Thoracic aorta (tissue), 2 donors: ENCODE measurements at places on chromosomes 1 and 21. TPM values are rescaled to one million over a fixed set of nuclear protein-coding genes. Genes with fewer than 3 reads are reported as not detected.

DNA sequence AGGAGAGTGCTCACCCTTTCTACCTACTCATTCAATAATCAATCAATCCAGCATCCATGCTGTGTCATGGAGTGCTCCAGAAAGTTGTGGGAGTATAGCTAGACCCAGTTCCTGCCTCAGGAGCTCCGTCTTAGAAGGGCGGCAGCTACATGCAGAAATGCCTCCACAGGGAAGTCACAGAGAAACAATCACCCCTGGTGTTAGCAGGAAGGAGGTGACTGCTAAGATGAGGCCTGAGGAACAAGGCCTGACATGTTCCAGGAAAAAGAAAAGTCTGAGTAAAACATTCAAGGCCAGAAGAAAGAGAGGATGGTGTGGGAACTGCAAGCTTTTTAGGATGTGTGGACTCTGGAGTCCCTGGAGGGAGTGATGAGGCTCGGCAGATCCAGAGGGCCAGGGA, 142.5 kb upstream of the MAGI3 start:
- no peak overlapping the region for H3K4me3 ChIP-seq
- H3K27me3 ChIP-seq = no peaks in the 10 kb centered on the region
- no peaks in the 10 kb centered on the region for H3K36me3 ChIP-seq
- DNase-seq = no peak
- no peak overlapping the region for H3K27ac ChIP-seq
- no peaks in the 10 kb centered on the region for H3K4me1 ChIP-seq

- no peak overlapping the region for H3K27ac ChIP-seq
- no peak for DNase-seq
- H3K4me3 ChIP-seq = no peak overlapping the region
- H3K36me3 ChIP-seq = no peaks in the 10 kb centered on the region
- no peaks in the 10 kb centered on the region for H3K4me1 ChIP-seq
These were observed 122.4 kb downstream of the LMX1A start for GRCh38 chr1:165234149-165234548.

- H3K27me3 ChIP-seq = no peaks in the 10 kb centered on the region
- no peak overlapping the region for H3K27ac ChIP-seq
- H3K4me1 ChIP-seq = peaks cover 11% of the 10 kb centered on the region
- H3K4me3 ChIP-seq = no peak overlapping the region
These were observed 20.7 kb downstream of the CTNNBIP1 start for GRCh38 chr1:9889411-9889810.

- H3K36me3 ChIP-seq = no peaks in the 10 kb centered on the region
- DNase-seq = no peak
- H3K4me3 ChIP-seq = no peak overlapping the region
- no peak overlapping the region for H3K27ac ChIP-seq
These were observed 13.5 kb upstream of the FOXJ3 start for GRCh38 chr1:42348498-42348897.

- H3K27ac ChIP-seq = peak overlapping the region; percentile 76
- H3K4me1 ChIP-seq = peaks cover 38% of the 10 kb centered on the region
- no peaks in the 10 kb centered on the region for H3K27me3 ChIP-seq
These were observed 34.0 kb downstream of the EPRS1 start for GRCh38 chr1:220012259-220012658.

GRCh38 chr1:40344597-40344996, 27.5 kb upstream of the COL9A2 start:
- H3K4me1 ChIP-seq = no peaks in the 10 kb centered on the region
- DNase-seq = peak; percentile 9
- H3K4me3 ChIP-seq = peak overlapping the region; percentile 31
- H3K27me3 ChIP-seq = no peaks in the 10 kb centered on the region

DNA sequence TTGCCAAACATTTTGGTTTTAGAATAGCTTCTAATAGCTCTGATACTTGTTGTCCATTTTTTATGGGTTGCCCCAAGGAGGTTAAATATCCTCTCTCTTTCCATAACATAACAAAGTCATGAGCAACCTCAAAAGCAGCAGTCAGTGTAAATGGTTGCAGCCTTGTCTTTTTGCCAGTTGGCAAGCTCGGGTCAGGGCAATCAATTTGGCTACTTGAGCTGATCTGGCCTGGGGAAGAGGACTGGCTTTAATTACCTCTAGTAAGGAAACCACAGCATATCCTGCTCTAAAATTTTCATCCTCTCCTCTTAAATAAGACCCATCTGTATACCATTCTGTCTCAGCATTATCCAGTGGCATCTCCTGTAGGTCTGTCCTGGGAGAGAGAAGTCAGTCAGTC, 21.2 kb upstream of the FMO4 start:
- no peak for DNase-seq
- no peaks in the 10 kb centered on the region for H3K27me3 ChIP-seq
- H3K36me3 ChIP-seq = no peaks in the 10 kb centered on the region

DNA sequence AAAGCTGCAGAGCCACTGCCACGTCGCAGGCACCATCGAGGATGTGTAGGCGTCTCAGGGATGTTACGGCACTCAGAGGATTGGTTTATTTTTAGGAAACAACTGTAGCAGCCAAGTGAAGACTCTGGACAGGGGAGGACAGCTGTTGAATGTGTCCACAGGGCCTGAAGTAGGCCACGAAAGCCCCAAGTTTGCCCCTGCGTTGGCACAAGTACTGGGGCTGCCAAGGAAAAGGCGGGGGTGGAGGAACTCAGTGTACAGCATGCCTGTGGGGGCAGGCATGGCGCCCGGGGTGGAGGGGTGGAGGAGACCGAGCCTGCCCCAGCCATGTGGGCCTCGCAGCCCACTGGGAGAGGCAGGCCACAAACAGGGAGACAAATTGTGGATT, 89.7 kb downstream of the ADARB1 start:
- H3K27me3 ChIP-seq = no peaks in the 10 kb centered on the region
- DNase-seq = no peak
- peak overlapping the region; percentile 17 for H3K27ac ChIP-seq
- H3K4me1 ChIP-seq = peaks cover 54% of the 10 kb centered on the region

GRCh38 chr21:8998946-8999681, 1522.3 kb upstream of the TPTE start:
- no peak overlapping the region for H3K4me3 ChIP-seq
- DNase-seq = no peak
- no peaks in the 10 kb centered on the region for H3K27me3 ChIP-seq
- no peaks in the 10 kb centered on the region for H3K36me3 ChIP-seq
- no peaks in the 10 kb centered on the region for H3K4me1 ChIP-seq

GRCh38 chr1:42533101-42533863, 70.2 kb downstream of the CCDC30 start:
- no peak overlapping the region for H3K27ac ChIP-seq
- H3K36me3 ChIP-seq = no peaks in the 10 kb centered on the region
- H3K4me1 ChIP-seq = no peaks in the 10 kb centered on the region
- DNase-seq = no peak
- no peaks in the 10 kb centered on the region for H3K27me3 ChIP-seq

DNA sequence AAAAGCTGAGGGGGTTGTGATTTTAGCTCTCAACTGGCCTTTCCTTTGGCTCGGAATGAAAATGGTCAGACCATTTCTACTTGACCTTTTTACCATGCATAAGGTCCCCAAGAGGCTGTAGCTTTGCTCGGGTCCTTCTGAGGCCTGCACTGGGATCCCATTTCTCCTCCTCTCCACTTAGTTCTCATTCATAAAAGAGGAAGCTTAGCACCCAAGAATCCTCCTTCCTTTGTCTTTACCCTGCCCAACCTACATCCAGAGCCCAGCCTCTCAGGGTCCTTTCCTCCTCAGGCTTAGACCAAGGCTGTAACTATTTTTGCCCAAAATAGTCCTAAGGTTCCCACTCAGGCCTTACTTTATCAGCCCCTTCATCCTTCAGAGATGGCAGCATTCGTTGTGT, 6.0 kb upstream of the SLC27A3 start:
- peaks cover 21% of the 10 kb centered on the region for H3K4me1 ChIP-seq
- H3K36me3 ChIP-seq = peaks cover 62% of the 10 kb centered on the region
- no peak for DNase-seq
- H3K4me3 ChIP-seq = no peak overlapping the region
- peak overlapping the region; percentile 34 for H3K27ac ChIP-seq
- H3K27me3 ChIP-seq = no peaks in the 10 kb centered on the region

- DNase-seq = no peak
- no peak overlapping the region for H3K27ac ChIP-seq
- H3K36me3 ChIP-seq = no peaks in the 10 kb centered on the region
These were observed 8.5 kb downstream of the AKT3 start for GRCh38 chr1:243841507-243841906.

DNA sequence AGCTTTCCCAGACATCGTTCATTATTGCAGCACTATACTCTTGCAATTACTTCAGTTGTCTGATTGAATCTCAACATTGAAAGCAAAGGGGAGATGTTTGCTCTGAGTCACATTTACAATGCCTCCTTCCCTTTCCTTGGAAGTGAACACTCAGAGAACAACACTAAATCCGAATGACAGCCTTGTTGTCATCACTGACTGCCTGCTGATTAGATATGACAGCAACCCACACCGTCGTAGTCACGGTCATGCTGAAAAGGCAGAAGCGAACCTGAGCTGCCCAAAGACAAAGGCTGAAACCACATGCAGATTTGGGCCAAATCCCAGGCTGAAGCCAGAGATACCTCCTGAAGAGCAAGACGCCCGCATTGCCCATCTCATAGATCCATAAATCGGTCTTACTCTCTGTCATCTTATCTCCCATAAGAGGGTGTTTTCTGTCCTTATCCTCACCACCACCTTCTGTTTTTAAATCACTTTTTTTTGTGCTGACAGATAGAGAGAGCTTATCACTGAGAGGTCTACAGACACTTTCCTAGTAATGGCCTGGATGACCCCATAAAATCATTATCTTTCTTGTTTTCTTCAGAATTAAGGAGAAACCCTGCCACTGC, 47.5 kb downstream of the TMCO4 start:
- H3K27me3 ChIP-seq = no peaks in the 10 kb centered on the region
- peaks cover 30% of the 10 kb centered on the region for H3K4me1 ChIP-seq
- no peak for DNase-seq
- H3K4me3 ChIP-seq = no peak overlapping the region
- no peak overlapping the region for H3K27ac ChIP-seq

DNA sequence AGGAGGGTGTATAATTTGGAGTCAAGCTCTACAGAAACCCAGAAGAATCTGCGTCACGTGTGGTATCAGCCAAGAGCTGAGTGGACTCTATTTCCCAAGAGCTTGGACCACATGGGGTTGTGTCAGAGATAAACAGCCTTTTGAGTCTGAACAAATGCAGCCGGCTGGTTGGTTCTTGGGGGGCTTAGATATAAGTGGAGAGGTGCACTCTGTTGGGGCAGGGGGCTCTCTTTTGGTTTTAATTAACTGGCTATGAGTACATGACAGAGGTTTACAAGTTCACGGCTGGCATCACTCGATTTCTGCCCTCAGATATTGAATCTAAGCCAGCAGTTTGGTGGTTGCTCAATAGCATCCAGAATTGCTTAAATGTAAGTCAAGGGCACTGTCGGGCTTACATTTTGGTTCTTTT, 501 bp upstream of the MRAP start:
- no peaks in the 10 kb centered on the region for H3K4me1 ChIP-seq
- DNase-seq = no peak
- H3K4me3 ChIP-seq = no peak overlapping the region
- no peaks in the 10 kb centered on the region for H3K27me3 ChIP-seq
- H3K36me3 ChIP-seq = peaks cover 6% of the 10 kb centered on the region
- H3K27ac ChIP-seq = no peak overlapping the region

- peak overlapping the region; percentile 14 for H3K4me3 ChIP-seq
- H3K27me3 ChIP-seq = no peaks in the 10 kb centered on the region
- DNase-seq = no peak
- no peaks in the 10 kb centered on the region for H3K36me3 ChIP-seq
- peak overlapping the region; percentile 78 for H3K27ac ChIP-seq
These were observed 13.5 kb downstream of the COL18A1 start for GRCh38 chr21:45418301-45419071.

GRCh38 chr1:87972811-87973210, 644.1 kb downstream of the LMO4 start:
- H3K4me1 ChIP-seq = peaks cover 3% of the 10 kb centered on the region
- H3K27ac ChIP-seq = no peak overlapping the region
- no peaks in the 10 kb centered on the region for H3K36me3 ChIP-seq
- H3K4me3 ChIP-seq = no peak overlapping the region
- no peak for DNase-seq

- no peak overlapping the region for H3K27ac ChIP-seq
- DNase-seq = no peak
- no peaks in the 10 kb centered on the region for H3K36me3 ChIP-seq
- H3K27me3 ChIP-seq = no peaks in the 10 kb centered on the region
- H3K4me1 ChIP-seq = no peaks in the 10 kb centered on the region
These were observed 234.1 kb downstream of the ADGRL2 start for GRCh38 chr1:82034812-82035211.

- H3K4me1 ChIP-seq = peaks cover 23% of the 10 kb centered on the region
- H3K4me3 ChIP-seq = peak overlapping the region; percentile 34
- peak overlapping the region; percentile 33 for H3K27ac ChIP-seq
- no peaks in the 10 kb centered on the region for H3K27me3 ChIP-seq
- H3K36me3 ChIP-seq = no peaks in the 10 kb centered on the region
- DNase-seq = no peak
These were observed 430.8 kb upstream of the C1orf87 start for GRCh38 chr1:60504206-60504840.

DNA sequence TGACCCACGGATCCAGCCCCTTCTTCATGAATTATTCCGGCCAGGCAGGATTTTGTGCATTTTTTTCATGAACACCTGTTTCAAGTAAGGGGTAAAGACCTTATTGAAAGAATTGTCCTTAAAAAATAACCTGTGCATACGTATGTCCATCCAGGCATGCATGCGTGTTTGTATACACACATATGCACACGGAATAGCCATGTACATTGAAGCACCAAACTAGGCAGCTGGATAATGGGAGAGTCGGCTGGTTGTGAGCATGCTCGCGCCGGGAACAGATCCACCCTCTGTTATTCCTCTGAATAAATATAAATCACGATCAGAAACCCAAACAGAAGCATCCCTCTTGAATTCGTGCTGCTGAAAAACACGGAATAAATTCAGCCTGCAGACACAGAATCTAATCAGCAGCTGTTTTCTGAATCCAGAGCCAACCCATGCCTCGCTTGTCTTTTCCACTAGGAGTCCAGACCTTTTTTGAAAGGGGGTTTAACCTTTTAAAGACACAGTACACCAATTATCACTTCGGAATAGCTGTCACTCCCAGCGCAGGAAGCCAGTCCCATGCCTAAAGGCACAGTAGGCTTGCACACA, at the start of gene HIVEP3:
Gene HIVEP3 (minus strand): TSS at position 473 of the 594 bp plus-strand sequence.
- H3K4me3 ChIP-seq = peak within 1 kb of the TSS; percentile 79
- H3K27ac ChIP-seq = no peak within 1 kb of the TSS
- no peaks in the 10 kb centered on the region for H3K36me3 ChIP-seq
- peaks cover 7% of the 10 kb centered on the region for H3K4me1 ChIP-seq
- H3K27me3 ChIP-seq = no peaks in the 10 kb centered on the region

- H3K27me3 ChIP-seq = no peaks in the 10 kb centered on the region
- no peak overlapping the region for H3K4me3 ChIP-seq
- H3K27ac ChIP-seq = no peak overlapping the region
- DNase-seq = no peak
- H3K4me1 ChIP-seq = no peaks in the 10 kb centered on the region
These were observed 25.2 kb upstream of the ABCG1 start for GRCh38 chr21:42193721-42194120.

FCAMR gene
- total RNA-seq = not detected

WNT9A gene
- total RNA-seq = 7.9 TPM

BATF3 gene
- total RNA-seq = 26.6 TPM

KIF17 gene
- 0.68 TPM for total RNA-seq

KPNA6 gene
- total RNA-seq = 30.6 TPM

OR2T5 gene
- total RNA-seq = not detected

RIPPLY3 gene
- total RNA-seq = not detected

CLEC20A gene
- 3.0 TPM for total RNA-seq

OXCT2 gene
- 4.1 TPM for total RNA-seq

LMX1A gene
- total RNA-seq = 0.68 TPM

CHI3L1 gene
- total RNA-seq = 5.0 TPM

DTL gene
- 0.21 TPM for total RNA-seq

AIM2 gene
- 1.1 TPM for total RNA-seq
